Cortex of kidney (tissue), 1 donor: ENCODE measurements at places on chromosomes 3 and 15.

DNA sequence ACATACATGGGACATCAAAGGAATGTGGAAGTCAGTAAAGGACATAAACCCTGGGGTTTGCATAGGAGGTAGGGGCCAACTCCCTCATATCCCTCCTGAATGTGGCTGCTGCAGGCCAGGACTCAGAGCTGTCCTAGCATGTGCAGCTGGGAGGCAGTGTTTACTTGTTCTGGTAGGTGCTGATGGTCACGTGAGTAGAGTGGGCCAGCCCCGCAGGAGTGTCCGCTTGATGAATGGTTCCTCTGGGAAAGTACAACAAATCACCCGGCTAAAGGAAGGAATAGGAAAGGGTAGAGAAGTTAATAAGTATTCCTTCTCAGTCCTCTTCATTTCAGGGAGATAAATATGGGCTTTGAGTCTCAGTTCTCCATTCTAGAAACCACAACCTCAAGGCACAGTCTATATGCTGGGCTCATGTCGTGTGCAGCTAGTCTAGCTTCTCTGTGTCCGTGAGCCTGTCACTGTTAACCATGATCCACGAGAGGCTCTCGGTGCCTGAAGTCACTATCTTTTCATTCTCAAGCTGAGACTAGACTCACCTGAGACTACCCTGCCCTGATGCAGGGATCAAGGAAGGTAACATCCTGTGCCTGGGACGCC is 17.9 kb downstream of the RIOX2 start:
- no peak for DNase-seq

- DNase-seq = no peak
Observed at GRCh38 chr15:67006083-67007065, 59.0 kb upstream of the SMAD3 start.

DNA sequence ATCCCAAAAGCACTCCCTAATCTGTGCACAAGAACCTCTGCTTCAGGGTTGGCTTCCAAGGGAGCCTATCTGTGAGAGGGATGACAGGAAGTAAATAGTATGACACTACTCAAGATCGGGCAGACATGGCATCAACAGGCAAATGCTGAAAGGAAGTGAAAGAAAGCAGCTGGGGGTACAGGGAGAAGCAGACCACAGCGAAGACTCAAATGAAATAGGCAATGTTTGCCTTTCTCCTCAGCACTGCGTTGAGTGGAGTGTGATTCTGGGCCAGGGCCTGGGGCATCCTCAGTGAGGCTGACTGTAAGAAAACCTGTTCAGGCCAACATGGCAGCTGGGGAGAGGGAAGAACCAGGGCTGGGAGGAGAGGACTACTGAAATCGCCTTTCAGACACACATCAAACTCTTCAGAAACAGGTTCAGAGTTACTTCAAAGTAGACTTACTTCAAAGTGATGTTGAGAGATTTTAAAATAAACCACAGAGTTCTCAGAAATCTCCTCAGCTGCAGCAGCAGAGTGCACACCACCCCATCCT is 96.6 kb downstream of the SLC9A9 start:
- DNase-seq = no peak

- no peak for DNase-seq
Observed at GRCh38 chr3:22899441-22899840, 303.7 kb upstream of the UBE2E2 start.
